BJ (cell line): ENCODE measurements at places on chromosomes 1 and 21.

- DNase-seq: no peak
These were observed 30.5 kb upstream of the NTNG1 start for GRCh38 chr1:107110326-107110725.

DNA sequence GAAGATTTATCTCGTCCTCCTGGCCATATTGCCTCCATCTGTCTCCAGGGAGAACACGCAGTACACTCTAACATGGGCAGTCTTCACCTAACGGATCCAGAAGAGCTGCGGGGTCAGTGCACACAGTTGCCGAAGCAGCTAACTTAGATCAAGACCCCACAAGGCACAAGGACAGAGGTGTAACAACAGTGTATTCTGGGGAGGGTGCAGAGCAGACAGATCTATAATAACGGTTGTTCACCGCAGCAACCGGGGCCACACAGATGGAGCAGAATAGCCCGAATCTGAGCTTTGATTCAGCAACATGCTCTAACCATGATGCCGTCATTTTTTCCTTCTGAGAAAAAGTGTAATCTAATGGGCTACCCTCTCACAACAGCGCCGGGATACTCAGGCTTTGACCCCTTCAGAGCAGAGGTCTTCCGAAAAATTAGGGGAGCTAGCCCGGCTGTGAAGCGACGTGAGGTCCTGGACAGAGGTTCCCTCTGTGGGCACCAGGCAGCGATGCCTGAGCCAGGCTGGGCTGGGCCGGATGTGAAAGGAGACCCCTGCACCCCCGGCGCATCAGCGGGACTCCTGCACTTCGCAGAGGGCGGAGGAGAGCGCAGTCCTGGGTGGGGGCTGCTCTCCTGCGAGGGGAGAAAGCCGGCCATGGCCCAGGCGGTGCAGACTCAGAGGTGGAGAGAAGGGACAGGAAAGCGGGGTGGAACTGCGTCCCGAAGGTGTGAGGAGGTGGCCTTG lies 57.5 kb downstream of the BCL9 start:
- no peak for DNase-seq

DNA sequence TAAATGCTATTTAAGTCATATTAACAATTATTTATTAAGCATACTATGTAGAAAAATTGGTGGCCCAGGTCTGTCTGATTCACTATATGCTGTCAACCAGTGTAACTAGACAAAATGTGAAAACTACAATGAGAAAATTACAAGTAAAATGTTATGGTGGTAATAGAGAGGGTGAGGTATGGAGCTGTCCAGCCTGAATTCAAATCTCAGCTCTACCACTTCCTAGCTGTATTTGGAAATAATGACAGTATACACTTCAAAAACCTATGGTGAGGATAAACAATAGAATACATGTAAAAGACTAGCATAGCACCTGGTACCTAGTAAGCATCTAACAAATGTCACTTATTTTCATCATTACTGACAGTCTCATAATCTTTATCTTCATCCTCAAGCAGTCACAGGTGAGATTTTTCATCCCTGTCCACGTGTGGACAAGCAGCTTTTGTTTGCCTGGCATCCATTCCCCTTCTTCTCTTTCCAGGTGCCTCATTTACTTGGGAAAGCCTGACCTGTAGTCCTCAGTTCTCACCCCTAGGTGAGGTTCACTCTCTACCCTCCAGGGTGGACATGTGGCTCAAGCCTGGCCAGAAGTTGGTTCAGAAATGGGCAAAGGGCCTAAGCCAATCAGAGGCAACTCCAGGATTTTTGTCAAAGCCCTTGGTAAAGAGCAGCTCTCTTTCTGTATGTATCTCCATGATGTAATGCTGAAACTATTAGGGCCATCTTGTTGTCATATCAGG lies 29.5 kb downstream of the EGLN1 start:
- no peak for DNase-seq

DNA sequence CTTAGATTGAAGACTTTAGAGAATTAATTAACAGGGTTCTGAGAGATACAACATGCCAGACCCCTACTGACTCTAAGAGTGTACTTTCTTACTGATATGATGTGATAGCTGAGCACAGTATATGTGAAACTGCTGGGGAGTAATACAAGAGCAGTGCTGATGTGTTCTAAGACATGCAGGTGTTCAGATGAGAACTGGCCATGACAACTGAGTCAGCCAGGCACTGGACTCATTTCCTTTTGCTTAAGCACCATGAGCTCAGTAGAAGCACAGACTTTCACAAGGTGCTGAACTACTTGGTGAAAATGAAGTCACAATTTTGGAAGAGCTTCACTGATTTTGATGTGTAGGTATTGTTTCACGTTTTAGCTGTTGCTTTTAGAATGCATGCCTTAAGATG lies 15.9 kb upstream of the POGZ start:
- DNase-seq: no peak

DNA sequence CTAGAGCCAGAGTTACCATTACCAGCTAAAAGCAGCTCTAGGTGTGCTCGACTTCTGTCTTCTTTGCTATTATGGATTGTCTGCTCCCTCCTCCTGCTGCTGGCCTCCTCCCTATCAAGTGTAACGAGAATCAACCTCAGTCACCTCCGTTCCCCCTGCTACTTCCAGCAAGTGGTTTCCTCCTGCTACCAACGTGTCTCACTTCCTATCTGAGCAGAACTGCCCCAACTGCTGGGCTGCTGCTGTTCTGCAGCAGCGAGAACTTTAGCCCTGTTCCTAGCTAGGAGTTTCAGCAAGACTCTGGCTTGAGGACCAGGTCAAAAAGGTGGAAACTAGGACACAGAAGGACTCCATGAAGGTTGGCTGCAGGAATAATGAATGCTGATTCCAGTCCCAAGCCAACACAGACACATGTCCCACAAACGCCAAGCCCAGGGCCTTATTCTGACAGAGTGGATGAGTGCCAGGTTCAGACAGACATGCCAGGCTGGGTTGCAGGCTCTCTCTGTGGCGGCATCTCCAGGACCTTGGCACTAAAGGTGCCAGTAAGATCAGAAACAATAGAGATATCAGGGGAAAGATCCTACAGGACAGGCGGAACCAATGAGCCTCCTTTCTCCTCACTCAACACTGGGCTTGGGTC lies 46.9 kb downstream of the CD34 start:
- DNase-seq: no peak

GRCh38 chr1:187648091-187648490 lies 819.3 kb downstream of the PLA2G4A start:
- DNase-seq: no peak

- DNase-seq: no peak
These were observed 1.1 kb upstream of the ARHGAP30 start for GRCh38 chr1:161070761-161071160.

- DNase-seq: no peak
These were observed 5.3 kb downstream of the E2F2 start for GRCh38 chr1:23525558-23526250.
